ENCODE measurements at places on chromosomes 12 and 14.

- DNase-seq, result no peak
Measured at GRCh38 chr12:121453629-121454028, 53.7 kb downstream of the RNF34 start.

DNA sequence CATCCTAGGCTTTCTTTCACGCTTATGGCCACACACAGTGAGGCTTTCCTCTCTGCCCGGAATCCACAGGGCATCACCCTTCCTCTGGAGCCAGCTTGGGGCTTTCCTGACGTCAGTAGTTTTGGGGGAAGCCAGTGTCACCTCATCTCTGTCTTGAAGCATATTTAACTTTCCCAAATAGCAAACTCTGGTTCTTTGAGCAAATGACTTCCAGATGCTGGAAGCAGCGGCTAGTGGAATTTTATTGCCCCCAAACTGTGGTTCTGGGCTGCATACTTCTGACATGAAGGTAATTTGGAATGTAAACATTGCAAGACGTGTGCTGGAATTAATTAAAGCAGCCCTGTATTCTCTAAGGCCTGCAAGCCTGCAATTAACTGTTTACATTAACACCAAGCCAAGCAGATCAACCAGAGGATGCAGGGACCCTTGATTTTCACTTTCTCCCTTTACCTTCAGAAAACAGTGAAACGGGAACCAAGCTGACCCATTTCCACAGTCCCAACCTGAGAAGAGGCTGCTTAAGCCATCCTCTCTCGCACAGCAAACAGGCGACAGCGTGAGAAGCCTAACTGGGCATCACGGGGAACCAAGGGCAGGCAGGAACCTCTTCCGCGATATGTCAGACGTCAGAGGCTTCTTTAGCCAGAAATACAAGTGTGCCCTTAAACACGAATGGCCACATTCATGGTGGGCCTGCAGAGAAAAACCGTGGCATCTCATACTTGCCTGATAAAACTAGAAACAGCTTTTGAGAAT is 258.4 kb downstream of the CACNA1C start:
- no peak for DNase-seq

GRCh38 chr12:131944601-131945251 is 5.0 kb upstream of the EP400 start:
- no peak for DNase-seq

GRCh38 chr12:46208370-46208769 is 60.5 kb downstream of the SLC38A1 start:
- DNase-seq, result no peak

- DNase-seq, result no peak
Measured at GRCh38 chr12:22899184-22899583, 274.2 kb downstream of the ETNK1 start.

DNA sequence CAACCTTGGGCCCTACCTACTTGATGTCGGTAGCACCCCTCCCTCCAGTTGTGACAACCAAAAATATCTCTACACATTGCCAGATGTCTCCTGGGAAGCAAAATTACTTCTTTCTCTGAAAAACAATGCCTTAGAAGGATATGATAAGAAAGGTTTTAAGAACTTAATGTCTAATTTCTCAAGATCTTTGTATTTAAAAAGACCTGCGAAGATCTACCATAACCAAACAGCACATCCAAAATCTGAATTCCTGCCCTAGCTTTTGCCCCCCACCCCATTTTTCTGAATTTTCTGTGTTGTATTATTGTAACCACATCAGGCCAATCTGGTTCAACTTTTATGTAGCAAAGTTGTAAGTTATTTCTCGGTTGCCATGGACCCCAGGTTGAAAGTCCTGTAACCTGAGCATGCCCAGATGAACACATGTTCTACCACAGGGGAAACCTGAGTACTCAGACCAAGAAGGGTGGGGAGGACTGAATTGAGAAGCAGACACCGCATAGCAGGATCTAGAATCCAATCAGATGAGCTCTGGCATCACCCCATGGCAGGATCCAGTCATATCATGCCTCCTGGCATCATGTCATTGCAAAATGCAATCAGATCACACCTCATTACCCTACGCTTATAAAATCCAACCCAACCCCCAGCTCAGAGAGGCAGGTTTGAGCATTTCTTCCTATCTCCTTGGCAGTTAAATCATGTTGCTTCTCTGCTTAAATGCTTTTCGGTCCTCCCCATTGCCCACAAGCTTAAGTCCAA is 8.7 kb downstream of the TMEM253 start:
- DNase-seq, result no peak

DNA sequence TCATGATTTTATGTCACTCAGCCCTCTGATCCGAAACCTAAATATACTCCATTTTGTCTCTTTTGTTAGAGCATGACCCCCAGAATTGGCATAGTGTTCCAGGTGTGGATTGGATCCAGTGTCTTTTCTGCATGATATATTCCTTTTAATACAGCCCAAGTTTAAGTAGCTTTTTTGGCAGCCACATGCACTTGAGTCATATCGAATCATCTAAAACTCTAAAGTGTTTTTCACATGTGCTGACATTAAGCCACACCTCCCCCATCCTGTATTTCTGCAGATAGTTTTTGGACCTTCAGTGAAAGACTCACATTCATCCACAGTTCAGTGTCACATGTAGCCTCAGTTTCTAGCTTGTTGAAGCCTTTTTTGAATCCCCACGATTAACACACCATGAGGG is 30.6 kb downstream of the BORCS5 start:
- DNase-seq, result no peak

DNA sequence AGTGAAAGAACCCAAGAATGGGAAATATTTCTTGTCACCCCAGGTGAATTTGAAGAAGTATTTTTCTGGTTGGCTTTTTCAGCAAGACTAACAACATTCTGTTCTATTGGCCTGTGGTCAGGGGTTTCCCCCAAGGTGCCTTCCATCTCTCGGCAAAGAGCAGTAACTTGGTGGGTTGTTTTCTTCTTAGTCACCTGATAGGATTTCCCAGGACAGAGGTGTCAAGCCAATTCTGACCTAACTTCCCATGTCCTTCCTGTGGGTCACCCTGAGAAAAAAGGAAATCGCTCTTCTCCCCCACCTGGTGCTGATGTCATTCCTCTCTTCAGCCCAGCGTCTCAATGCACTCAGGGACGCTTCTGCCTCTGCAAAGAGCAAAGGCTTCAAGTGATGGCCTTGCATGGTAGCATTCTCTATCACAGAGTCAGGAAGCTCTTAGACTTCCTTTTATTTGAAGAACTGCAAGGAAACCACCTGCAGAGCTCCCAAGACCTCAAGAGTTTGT is 16.1 kb upstream of the IFNG start:
- no peak for DNase-seq

DNA sequence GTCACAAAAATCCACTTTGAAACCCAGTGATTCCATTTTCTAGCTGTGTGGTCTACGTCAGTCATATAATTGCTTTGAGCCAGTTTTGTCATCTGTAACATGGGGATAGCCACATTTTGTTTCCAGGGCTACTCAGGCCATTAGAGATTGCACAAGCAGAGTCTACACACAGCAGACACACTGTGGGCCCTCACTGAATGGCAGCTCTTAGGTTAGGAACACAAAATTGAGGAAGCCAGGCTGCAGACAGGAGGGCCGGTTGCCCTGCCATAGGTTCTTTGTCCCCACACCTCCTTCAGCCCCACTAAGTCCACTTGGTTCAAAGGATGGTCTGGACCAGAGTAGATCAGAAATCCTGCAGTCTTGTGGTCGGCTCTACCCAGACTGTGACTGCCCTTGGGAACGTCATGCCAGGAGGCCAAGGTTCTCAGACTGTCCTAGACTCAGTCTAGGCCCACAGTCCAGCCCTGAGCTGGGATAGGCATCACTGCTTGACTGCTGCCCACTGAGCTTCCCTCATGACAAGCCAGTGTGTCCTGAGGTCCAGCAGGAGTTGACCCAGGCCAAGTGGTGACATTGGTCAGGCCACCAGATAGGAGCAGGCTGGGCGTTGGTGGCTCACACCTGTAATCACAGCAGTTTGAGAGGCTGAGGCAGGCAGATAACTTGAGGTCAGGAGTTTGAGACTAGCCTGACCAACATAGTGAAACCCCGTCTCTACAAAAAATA is 3.8 kb upstream of the MYH7 start:
- DNase-seq, result no peak

- no peak for DNase-seq
Measured at GRCh38 chr14:62082779-62083178, 320.6 kb downstream of the SNAPC1 start.

- DNase-seq, result no peak
Measured at GRCh38 chr12:78062786-78063185, 232.1 kb downstream of the NAV3 start.

GRCh38 chr12:10027311-10027710 is 3.2 kb upstream of the CLEC9A start:
- DNase-seq, result no peak

- DNase-seq, result no peak
Measured at GRCh38 chr12:11397366-11397765, 2.0 kb upstream of the PRB2 start.

DNA sequence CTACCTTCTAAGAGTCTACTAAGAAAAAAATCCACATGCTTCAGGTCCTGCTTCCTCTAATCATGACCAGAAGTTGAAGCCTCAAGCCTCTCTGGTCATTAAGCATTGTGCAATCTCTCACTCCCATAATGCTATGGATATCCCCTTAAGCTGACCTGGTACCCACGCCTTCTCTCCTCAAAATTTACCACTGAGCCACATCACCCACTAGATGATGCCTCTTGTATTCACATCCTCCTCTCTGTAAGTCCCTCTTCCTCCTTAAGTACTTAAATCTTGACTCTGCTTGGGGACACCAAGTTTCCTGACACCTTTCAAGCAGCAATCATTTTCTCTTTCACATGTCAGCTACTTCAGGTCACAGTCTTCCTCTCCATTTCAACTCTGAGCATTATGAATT is 9.8 kb downstream of the GALNT4 start:
- DNase-seq, result no peak

DNA sequence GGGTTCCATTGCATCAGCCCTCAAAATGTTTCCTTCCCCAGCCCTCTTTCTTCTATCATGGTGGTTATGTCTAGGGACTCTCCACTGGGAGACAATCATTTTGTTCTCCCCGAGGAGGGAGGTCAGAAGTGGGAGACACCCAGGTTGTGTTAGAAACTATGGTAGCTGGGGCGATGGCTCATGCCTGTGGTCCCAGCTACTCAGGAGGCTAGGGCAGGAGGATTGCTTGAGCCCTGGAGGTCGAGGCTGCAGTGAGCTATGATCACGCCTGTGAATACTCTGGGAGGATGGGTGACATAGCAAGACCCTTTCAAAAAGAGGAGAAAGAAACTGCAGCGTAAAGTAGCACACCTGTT is 13.0 kb upstream of the LRRC23 start:
- DNase-seq, result no peak

- DNase-seq, result no peak
Measured at GRCh38 chr12:22395666-22396065, 61.2 kb upstream of the ST8SIA1 start.

- no peak for DNase-seq
Measured at GRCh38 chr14:65000898-65001591, 14.3 kb downstream of the FNTB start.

DNA sequence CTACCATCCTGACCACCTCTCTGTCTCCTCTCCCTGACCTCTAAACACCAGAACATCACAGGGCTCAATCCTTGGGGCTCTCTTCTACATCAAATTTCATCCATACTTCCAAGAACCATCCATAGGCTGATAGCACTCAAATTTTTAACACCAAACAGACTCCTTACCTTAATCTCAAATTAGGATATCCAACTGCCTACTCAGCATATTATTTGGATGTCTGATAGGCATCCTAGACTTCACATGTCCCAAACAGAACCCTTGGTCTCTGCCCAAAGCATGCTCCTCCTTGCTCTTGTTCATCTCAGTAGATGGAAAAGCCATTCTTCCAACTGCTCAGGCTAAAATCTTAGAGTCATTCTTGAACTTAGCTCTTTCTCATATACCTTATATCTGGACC is 91.3 kb downstream of the GALC start:
- DNase-seq, result no peak

DNA sequence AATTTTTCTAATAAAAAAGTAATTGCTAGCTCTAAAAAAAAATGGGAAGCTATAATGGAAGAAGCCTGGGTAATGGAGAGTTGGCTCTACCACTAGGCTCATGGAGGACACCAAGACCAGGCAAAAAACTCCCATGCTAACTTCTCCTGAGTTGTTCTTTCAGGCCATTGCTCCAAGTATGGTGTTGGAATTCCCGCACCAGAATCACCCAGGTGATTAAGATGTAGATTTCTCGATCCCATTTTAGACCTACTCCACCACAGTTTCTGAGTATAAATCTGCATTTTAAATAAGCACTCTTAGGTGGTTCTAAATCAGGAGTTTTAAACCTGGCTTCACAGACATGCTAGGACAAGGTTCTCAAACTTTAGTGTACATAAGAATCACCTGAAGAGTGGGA is 221.0 kb downstream of the EMP1 start:
- DNase-seq, result no peak

DNA sequence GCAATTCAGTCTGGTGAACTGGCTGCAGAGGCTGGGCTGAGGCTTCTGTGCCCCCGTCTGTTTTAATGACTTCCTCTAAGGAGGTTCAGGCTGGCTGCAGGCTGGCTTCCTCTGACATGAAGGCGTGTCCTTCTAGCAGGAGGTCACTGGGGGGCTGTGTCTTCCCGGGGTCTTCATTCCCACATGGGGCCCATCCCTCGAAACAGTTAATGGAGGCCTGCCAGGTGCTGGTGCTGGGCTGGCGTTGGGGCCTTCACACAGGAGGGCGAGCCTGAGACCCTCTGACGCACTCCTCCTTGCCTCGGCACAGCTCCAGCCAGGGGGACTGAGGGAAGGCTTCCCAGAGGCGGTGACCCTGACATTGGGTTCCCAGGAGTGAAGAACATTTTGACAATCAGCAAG is 57.7 kb upstream of the DLK1 start:
- no peak for DNase-seq

- DNase-seq, result peak; percentile 15
Measured at GRCh38 chr12:117100251-117100650, 1.0 kb upstream of the TESC start.

- DNase-seq, result no peak
Measured at GRCh38 chr14:55846826-55847446, 266.9 kb downstream of the KTN1 start.

GRCh38 chr12:50928392-50928791 is 24.0 kb upstream of the HIGD1C start:
- DNase-seq, result no peak

GRCh38 chr12:113855998-113856397 is 110.1 kb downstream of the RBM19 start:
- DNase-seq, result no peak

- no peak for DNase-seq
Measured at GRCh38 chr12:99039367-99040120, 394.5 kb downstream of the APAF1 start.

DNA sequence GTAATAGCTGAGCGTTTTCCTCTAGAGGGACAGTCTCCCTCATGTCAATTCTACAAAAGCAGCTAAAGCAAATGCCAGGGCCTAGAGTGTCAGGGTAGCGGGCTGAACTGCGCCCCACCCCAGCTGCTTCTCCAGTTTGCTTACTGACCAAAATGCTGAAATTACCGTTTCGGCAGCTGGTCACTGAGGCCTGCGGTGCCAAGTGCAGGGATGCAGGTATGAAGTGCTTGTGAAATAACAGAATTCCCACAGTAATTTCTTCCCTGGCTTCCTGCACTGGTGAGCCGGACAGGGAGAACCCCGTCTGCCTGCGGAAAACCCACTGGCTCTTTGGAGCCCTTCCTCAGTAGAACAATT is 19.1 kb downstream of the PSMC1 start:
- DNase-seq, result no peak

Data from HCT116 (cell line).